ENCODE measurements at places on chromosomes 5 and 9.

- DNase-seq, result no peak
These were observed 277.2 kb upstream of the ZNF608 start for GRCh38 chr5:125023673-125024072.

- DNase-seq, result no peak
These were observed 2.1 kb upstream of the ANXA1 start for GRCh38 chr9:73149371-73150067.

- DNase-seq, result no peak
These were observed 40.2 kb upstream of the TRIM32 start for GRCh38 chr9:116646661-116647514.

- DNase-seq, result no peak
These were observed 61.2 kb upstream of the TAF11L2 start for GRCh38 chr5:17436761-17437221.

DNA sequence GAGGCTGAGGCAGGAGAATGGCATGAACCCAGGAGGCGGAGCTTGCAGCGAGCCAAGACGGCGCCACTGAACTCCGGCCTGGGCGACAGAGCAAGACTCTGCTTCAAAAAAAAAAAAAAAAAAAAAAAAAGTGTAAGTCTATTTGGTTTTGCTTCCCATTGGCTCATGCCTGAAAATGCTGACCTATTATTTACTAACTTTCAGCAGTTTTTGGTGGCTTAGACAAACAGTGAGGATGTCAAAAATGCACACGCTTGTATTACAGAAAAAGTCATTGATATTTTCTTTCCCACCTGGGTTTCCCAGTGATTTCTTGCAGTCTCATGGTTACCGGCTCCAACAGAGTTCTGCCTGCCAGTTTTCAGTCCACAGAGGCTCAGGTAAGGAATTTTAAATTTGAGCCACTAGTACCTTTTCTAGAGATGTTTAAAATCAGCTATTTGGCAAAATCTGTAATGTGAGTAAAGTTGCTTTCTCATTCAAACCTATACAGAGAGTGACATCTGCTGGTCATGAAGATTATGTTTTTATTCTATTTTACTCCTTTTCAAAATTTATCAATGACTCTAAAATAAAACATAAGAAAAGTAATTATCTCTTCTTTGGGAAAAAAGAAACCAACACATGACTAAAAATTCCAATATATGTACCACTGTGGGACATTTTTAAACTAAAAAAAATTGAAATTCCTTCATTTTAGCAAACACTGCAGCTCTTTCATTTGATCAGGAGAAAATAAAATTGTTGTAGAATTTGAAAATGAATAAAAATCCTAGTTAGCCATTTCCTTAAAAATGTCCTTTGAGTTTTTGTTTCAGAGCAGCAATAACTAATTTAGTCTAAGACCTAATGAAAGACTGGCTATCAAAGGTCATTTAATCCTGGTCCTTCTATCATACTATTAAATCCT lies 8.8 kb downstream of the FAM200C start:
- DNase-seq, result no peak

DNA sequence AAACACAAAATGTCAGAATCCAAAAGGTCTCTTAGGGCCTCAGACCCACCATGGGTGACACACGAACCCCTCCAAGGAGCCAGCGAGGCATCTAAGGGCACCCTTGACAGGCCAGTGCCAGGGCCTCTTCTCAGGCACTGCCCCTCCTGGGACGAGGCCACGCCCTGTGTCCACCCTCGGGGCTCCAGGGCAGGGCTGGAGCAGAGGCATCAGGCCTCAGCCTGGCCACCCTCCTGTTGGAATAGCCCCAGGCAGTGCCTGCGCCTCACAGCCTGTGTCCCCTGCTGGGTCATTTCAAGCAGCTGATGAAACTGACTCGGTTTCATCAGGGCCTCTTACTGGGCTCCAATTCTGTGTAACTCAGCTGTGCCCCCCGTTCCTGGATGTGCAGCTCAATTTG lies 32.8 kb upstream of the SUSD3 start:
- DNase-seq, result no peak

DNA sequence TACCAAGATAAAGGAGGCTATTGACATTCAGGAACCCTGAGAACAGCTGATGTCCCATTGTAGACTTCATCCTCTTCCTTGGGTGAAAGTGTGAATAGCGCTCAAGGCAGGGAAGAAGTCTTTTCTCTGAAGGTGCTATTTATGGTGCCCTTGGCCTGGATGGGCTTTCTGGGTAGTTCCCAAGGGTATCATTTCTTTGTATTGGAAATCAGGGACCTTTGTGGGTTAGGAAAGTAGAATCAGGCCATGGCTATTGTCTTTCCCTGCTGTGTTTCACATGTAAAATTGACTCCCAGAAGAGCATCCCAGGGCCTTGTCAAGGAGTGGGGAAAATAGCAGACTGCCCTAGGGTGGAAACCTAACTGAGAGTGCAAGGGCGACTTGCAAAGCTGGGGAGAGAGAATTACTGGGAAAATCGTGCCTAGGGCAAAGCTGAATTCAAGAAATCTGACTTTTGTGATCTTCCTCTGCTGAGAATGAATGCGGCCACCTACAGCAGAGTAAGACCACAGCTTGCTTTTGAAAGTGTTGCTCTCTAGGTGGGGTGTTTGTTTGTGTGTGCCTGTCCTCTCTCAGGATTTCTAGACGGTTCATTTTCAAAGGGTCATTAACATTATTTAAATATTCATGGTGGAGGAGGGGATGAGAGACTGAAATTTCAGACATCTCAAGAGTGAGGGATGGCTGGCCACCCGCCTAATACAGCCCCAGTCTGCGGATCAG lies 160.6 kb downstream of the C9orf152 start:
- DNase-seq, result no peak

Measured in lower leg skin (tissue), 4 donors.